SW 1271 (cell line): ENCODE measurements at places on chromosomes 1 and 21.

DNA sequence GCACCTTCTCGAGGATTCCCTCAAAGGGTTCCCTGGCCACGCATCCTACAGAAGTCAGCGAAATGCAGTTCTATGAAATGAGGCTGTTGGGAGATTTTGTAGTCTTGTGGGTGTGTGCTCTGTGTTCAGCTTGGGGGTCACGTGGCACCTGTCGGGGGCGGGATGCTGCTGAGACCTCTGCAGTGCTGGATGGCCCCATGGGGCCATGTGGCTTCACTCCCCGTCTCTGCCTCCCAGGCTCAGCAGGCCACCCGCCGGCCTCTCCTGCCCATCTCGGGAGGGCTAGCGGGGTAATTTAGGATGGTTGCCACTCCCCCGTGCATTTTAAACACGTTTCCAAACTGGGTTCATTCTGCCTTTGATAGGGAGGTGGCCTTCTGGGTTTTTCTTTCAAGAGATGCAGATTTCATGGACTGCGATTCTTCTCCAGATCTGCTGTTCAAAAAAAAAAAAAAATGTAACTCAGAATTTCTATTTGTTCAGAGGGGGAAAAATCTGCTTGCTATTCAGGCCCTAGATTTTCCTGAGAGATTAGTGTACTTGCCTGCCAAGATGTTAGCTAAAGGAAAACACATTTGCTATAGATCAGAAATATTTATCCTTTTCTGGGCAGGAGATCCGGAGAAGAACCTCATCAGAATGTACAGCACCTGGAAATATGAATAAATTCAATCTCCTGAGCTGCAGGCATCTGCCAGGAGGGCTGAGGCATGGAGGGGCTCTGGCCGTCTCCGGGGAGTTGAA is 277.2 kb upstream of the VAMP3 start:
- no peak for DNase-seq

DNA sequence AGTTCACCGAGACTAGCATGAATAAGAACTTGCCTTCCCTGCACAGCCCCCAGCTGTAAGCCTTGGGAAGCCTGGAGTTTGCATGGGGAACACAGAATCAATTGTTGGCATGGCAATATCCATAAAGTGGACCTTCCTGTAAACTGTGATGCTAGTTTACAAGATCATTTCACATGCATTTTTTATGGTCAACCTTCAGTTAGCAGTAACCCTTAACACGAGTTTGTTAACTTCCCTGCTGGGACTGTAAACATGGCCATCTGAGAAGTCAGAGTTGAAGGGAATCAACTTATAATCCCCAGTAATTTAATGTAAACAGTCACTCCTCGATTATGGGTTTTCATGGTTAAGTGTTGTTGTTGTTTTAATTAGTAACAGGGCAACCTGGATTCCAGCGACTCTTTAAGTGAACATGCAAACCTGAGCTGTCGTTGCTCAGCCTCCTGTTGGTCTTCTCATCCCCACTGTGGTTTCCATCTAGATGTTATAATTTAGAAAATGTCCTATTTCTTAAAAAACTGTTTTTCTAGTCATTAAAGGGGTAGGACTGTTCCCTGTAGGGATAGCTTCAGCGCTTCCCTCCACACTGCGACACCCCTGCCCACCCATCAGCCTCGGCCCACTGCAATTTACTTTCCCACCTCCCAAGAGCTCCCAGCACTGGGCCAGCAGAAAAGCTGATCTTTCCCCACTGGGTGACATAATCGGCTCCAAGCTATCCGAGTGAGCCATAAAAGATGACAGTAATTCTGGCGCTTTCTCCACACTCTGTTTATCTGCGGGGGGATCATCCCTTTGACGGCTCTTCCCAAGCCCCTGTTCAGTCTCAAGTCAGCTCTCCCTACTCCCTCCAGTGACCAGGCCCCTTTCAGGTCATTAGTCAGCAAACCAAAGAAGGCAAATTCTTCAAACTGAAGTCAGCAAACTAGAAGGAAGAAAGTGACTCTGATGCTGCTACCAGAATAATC is 107.6 kb upstream of the IPO9 start:
- DNase-seq = no peak

DNA sequence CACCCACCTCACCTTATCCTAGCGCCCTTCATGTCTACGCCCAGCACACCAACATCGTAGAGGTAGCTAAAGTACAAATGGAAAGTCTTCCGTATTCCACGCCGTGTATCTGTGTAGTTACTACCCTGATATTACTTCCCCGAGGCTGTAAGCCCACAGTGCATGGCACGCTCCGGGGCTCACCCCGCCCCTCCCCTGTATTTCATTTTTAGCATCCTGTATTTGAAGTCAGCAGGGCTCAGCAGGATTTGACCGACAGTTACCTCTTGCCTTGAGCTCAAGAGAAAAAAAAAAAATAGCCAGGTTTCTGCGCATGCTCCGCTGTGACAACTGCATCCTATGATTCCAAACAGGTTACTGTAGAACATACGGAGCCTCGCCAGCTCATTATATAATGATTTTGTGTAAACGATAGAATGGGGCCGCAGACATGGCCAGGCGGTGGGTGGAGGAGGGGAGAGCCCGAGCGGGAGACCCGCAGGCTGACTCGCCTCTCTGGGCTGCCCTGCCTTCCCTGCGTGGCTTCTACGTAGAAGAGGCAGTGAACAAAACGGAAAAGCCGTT is 1.3 kb downstream of the ABCG1 start:
- peak; percentile 23 for DNase-seq

GRCh38 chr1:156726549-156727226 is 1.6 kb upstream of the METTL25B start:
- DNase-seq = peak; percentile 18

- no peak for DNase-seq
Observed at GRCh38 chr1:185229981-185230380, 73.0 kb downstream of the SWT1 start.

- DNase-seq = no peak
Observed at GRCh38 chr1:181783208-181783607, 278.3 kb downstream of the ZNF648 start.

- no peak for DNase-seq
Observed at GRCh38 chr1:235147269-235147668, 13.8 kb downstream of the RBM34 start.

DNA sequence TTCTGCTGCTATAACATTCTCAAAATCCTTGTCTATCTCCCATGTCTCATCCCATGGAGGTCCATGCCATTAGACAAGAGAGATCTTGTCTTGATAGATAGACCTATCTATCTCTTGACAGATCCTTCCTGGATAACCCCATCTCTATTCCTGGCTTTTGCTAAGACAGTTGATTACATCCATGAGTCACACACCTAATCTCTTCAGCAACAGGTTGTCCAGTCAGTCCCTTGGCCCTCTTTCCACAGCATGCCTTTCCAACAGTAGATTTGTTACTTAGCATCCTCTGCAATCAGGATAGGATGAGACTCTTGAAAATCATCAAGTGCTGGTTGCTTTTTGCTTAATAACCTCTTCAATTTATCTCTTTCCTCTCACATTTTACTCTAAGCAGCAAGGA is 46.6 kb downstream of the TRMT1L start:
- DNase-seq = no peak

DNA sequence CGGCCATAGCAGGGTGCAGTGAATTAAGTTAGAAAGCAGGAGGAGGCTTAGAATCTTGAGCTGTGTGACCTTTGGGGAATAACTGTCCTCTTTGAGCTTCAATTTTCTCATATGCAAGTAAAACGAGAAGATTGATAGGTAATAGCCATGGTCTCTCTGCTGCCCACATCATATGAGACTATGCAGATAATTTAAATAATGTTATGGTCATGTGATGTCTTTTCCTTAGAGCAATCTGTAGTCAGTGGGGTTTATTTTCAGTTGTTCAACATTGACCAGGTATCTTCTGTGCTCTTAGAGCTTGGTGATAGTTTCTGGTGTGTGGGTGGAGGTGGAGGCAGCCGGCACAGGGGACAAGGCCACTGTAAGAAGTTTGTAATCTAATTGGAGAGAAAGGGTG is 537.1 kb downstream of the KIF26B start:
- DNase-seq = no peak

DNA sequence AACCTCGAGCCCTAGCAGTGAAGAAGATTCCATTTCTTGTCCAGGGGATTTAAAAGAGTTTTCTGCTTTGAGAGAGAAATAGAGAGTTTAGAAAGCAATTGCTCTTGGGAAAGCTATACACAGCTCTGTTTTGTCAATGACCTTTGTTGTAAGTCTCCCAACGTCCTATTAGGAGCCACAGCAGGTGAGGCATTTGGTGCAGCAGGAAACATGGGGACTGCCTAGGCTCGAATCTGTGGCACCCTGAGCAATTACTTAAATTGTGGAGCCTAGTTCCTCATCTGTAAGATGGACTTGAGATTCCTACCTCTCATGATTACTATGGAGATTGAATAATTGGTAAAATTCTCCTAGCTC is 8.2 kb downstream of the DCLRE1B start:
- DNase-seq = no peak

- DNase-seq = no peak
Observed at GRCh38 chr1:174206148-174206836, 47.0 kb downstream of the RABGAP1L start.

GRCh38 chr1:206631085-206631509 is 4.2 kb upstream of the DYRK3 start:
- peak; percentile 8 for DNase-seq

GRCh38 chr1:236149696-236150228 is 7.4 kb downstream of the GPR137B start:
- DNase-seq = no peak

DNA sequence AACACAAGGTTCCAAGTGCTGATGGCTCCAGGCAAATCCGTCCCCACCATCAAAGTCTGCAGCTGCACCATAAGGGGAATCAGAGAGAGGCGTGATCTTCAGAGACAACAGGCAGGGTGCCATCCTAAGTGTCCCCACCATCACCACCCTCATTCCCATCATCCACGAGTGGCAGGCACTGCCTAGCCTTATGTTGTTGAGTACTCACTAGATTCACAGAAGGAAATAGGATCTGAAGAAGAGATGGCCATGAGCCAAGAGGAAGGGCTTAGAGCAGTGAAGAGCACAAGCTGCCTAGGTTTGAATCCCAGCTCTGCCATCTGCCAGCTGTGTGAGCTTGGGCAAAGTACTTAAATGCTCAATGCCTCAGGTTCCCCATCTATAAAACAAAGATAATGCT is 207.3 kb upstream of the CSF3R start:
- no peak for DNase-seq

DNA sequence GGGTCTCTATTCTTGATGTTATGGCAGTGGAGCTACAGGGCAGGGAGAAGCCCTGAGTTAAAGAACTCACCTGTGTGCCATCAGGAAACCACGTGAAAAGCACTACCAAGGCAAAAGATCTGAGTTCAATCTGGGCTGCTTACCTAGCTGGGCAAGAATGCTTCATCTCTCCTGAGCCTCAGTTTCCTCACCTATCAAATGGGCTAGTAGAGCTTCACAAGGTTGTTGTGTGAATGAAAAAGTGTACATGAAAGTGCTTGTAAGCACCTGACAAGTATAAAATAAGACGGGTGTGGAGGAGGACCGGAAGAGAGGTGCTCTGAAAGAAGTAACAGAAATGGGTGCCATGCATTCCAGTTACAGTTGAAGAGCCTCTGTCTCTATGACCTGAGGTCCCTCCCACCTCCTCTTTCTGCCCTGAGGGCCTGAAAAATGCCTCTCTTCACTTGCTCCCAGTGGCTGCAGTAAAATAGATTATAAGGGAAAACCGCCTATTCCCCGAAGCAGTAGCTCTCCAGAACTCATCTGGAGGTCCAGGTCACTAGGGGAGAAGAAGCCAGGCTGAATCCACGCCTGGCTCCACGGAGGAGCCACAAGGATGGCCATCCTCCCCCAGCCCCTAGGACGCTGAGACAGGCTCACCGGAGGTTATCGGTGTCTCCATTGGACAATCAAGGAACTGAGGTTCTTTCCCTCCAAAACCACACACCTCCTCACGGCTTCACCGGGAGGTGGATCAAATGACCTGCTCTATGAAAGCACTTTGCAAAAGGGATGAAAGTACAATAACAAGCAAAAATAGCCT is 1.4 kb downstream of the GPR161 start:
- no peak for DNase-seq

- no peak for DNase-seq
Observed at GRCh38 chr1:98049370-98050135, 128.7 kb upstream of the DPYD start.

DNA sequence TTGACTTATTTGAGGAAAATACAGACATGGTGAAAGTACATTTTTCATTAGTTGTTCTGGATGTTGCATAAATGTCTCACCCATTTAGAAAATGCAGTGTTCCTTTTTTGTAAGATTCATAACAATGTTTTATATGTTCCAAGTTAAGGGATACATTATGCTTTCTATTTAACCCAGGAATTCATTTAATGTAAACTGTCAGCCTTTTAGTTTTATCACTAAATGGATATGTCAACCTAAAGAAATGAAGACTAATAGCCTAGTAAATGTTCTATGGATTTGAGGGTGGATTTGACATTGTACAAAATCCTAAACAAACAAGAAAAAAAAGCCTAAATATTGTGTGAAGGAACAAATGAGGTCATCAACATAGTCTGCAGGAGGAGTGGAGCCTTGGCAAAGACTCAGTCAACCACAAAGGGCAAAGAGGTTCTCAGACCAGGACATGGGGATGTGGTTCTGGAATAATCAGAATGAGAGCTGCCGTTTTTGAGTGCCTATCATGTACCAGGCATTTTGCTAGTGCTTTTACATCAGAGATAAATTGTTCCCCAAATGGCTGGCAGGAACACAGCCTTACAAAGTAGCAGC is 8.8 kb upstream of the INSL5 start:
- DNase-seq = no peak

GRCh38 chr1:203682473-203683383 is 56.1 kb downstream of the ATP2B4 start:
- no peak for DNase-seq

DNA sequence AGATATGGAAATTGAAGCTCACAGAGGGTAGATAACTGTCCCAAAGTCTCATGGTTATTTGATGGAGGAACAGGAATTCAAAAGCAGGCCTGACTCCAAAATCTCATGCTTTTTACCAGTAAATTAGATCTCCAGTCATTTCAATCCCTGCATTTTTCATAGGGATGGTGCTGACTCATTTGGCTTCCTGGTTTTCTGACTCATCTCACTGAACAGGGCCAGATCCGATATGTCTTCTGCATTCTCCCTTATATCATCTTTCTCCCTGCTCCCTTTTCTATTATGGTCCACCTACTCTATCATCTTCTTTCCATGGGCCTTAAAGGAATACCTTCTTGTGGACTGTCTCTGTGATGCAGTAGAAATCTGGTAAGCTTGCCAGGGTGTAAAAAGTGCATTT is 187.2 kb downstream of the FGGY start:
- DNase-seq = peak; percentile 1

GRCh38 chr1:235527196-235527814 is 23.1 kb upstream of the B3GALNT2 start:
- no peak for DNase-seq

DNA sequence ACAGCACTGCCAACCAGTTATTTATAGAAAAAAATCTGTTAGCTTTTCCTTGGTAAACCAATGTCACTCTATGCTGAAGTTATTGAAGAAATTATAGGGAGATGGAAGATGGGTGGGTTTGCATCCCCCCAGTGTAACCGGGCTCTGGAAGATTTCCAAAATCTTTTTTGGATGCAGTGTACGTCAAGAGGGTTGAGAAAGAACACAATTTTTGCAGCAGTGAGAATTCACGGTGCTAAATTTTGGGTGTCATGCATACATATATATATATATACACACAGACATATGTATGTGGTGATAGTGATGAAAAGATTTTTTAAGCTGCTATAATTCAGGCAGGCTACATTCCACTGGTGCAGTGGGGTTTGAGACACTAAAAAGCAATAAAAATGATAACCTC is 91.4 kb upstream of the MAGI3 start:
- no peak for DNase-seq
